ENCODE measurements at places on chromosomes 3 and 15.
A peak's percentile ranks its signal among the peaks of the same experiment; 100 is the strongest.

DNA sequence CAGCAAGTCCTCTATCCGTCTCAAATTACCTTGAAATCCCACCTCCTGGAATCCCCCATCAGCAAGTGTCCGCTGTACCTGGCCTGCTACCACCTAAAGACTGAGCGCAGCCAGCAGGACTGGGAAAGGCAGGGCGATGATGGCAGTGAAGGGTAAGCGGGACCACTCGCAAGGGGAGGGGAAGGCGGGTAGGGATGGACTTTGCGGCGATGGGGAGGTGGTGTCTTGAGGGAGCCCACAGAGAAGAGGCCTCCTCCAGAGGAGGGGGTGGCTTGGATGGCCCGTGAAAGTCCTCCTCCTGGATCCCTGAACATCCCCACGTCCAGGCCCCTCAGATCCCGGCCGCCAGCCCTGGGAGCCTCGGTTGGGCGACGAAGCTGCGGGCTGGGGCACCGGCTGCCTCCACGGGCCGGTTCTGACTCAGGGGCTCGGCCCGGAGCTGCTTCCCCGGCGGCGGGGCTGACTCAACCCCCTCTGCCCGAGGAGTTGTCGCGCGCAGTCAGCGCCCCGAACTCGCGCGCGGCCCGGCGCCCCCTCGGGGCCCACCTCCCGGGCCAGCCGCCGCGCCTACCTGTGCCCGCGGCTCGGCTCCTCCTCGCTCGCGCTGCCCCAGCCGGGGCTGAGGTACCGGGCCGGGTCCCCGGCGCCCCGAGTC is 512 bp downstream of the LARP6 start:
- DNase-seq, result peak; percentile 57

DNA sequence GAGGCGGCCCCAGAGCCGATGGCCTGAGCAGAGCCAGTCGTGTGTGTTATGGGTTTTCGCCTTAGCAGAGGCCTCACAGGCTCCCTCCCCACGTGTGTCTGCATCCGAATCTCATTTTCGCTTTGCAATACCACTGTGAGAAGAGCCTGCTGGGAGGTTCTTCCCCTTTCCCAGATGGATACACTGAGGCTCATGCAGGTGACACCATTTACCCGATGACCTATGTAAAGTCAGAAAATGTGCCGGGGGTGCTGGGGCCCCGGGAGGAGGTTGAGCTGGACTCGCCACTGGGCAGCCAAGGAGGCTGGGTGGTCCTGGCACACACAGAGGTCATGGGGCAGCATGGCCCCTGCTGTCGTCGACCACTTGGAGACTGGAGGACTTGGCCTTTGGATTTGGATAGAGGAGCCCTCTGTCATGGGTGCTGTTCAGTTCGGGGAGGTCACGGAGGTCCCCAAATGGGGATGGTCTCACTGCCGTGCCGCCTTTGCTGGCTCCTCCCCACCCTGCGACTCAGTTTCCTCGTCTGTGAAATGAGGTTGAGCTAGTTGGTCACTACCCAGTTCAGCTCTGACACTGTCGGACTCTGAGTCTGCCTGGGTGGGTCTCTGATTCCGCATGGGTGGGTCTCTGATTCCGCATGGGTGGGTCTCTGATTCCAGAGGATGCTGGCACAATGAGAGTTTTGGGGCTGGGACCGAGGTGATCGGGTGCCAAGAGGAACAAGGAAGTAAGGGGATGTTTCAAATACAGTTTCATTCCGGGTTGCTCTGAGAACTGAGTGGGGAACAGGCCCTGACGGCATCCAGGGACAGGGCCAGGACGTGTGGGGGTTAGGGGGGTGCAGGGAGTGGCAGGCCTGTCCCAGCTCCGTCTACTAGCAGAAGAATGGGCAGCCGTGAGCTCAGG is 23.2 kb upstream of the MUC4 start:
- DNase-seq, result no peak

DNA sequence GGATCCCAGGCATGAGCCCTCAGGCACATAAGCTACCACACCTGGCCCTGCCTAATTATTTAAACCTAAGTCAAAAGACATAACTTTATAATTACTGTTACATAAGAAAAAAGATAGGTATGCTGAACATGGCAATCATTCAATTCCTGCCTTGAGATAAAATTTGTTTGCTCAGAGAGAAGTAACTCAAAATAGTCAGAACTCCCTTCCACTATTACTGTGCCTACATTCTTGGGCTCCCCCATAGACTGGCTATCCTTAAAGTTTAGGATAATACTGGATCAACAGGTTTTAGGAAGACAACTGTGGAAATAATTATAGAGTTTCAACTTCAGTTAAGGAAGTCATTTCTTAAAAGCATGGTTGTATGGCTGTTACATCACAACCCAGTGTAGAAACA is 9.9 kb downstream of the WDR53 start:
- DNase-seq, result no peak

DNA sequence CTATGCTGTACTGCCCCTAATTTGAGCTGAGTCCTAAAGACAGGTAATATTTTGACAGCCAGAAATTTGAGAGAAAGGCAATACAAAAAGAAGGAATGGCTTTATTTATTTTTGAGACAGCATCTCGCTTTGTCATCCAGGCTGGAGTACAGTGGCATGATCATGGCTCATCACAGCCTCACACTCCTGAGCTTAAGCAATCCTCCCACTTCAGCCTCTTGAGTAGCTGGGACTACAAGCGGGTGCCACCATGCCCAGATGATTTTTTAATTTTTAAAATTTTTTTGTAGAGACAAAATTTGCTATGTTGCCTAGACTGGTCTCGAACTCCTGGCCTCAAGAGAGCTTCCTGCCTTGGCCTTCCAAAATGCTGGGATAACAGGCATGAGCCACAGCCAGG is 77.4 kb upstream of the SLC4A7 start:
- no peak for DNase-seq

DNA sequence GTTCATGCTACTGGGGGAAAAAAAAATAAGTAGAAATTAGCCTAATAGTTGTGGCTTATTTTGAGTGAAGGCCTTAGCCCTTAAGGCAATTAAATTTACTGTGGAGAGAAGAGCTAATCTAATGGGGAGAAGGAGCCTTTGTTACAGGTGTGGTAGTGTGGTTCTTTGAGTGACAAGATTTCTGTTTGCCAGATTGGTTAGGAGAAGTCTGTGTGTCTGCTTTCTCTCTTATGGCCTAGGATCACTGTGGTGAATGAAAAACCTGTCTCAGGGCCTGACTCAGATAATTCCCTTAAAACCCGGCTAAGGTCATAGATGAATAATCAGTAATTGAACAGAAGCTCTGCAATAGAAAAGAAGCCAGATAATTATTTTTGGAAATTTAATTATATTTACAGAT is 27.0 kb downstream of the OPA1 start:
- no peak for DNase-seq

DNA sequence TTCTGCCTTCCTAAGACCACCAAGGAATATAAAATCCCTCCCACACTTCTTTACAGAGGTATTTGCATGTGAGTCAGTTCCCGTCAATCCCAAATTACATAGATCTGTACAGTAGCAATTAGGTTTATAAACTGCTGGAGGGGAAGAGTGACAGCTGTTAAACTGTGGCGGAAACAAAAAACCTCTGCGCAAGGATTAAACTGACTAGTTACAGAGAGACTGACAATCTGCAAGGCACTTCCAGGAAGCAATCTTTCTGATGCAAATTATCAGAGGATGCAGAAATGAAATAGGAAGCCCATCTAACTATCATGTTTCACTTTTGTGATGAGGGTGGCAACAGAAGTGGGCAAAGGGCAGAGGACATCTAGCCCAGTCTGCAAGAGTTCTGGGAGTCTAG is 150.4 kb downstream of the RTP4 start:
- DNase-seq, result no peak

All from muscle of arm (tissue), 14 donors.